GM04503 (cell line): ENCODE measurements at places on chromosomes 1 and 21.

DNA sequence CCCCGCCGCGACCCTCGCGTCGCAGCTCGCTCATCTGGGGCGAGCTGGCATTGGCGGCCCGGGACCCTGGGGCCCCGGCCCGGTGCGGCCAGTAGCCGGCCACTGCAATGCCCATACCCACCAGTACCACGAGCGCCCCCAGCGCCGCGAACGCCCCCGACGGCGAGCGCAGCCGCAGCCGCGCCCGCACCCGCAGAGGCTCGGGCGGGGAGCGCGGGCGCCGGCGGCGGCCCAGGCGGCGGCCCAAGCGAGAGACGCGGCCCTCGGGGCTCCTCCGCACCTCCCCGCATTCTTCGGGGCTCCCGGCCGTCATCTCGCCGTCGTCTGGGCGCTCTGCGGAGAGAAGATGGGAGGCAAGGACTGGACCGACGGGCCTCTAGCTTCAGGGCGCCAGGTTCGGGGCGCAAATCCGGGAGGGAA is 2.2 kb downstream of the TMEM200B start:
- DNase-seq = no peak

DNA sequence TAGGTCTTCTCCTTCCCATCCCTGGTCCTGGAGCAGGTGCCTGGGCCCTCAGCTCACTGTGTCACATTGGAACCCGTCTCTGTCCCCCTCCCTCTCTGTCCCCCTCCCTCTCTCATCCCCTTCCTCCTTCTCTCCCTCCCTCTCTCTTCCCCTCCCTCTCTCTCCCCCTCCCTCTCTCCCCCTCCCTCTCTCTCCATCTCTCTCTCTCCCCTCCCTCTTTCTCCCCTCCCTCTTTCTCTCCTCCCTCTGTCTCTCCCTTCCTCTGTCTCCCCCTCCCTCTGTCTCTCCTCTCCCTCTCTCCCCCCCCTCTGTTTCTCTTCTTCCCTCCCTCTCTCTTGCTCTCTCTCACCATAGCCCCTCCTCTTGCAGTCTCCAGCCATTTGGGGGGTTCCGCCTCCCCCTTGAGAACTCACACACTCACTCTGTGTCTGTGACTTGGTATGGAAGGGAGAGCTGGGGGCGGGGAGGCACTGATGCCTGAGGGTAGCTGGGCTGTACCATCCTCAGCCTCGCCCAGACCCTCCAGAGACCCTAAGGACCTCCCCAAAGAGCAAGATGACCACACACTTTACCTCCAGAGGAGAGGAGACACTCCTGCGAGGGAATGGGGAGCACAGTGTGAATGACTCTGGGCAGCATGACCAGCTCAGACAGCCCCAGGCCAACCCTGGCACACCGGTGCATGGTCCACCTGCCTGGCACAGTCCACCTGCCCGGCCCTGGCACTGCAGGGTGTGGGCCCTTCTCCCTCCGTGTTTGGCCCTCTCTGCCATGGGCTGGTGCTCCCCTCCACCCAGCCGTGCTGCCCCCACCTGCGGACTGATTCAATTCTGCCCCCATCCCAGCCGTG is 102.8 kb upstream of the ARHGEF16 start:
- DNase-seq = no peak

GRCh38 chr1:154190550-154190949 is 1.4 kb downstream of the TPM3 start:
- no peak for DNase-seq

- no peak for DNase-seq
Observed at GRCh38 chr1:200505257-200505656, 95.4 kb upstream of the ZNF281 start.

DNA sequence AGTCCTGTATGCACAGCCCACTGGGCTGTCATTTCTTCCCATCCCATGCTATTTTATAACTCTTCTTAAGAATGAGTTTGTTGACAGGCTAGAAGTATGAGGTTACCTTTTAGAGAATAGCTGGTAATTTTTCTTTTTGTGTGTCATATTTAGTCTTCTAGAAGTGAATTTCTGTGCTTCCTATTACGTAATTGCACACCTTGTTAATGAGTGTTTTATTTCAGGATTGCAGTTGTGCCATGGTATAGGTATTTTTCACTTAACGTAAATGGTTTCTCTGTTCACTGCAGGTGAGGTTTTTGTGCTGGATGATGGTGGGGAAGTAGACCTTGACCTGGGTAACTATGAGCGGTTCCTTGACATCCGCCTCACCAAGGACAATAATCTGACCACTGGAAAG is 5.0 kb downstream of the CTPS1 start:
- no peak for DNase-seq

DNA sequence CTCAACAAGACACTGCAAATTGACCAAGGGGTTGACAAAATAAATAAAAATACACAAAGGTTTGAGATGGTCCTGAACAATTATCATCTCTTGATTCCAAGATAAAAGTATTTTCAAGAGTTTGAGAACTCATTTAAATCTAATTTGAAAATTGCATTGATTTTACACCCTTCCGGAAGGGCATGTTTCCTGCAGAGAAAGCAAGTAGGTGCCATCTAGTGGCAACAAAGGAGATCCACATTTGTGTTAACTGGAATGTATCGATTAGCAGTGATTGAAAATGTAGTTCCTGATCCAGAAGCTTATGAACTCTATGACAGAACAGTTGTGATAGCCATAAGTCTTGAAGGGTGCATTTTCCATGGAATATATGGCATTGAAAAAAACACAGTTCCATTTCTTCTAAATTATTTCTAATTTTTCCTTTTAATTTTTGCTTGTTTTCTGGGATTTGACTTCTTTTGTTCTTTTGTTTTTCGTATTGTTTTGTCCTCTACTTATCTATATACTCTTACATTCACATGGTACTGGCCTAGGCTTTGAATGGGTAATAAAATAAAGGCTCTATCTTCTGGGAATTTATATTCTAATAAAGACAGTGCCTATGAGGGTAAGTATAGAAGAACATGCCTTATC is 143.7 kb downstream of the DNM3 start:
- no peak for DNase-seq

DNA sequence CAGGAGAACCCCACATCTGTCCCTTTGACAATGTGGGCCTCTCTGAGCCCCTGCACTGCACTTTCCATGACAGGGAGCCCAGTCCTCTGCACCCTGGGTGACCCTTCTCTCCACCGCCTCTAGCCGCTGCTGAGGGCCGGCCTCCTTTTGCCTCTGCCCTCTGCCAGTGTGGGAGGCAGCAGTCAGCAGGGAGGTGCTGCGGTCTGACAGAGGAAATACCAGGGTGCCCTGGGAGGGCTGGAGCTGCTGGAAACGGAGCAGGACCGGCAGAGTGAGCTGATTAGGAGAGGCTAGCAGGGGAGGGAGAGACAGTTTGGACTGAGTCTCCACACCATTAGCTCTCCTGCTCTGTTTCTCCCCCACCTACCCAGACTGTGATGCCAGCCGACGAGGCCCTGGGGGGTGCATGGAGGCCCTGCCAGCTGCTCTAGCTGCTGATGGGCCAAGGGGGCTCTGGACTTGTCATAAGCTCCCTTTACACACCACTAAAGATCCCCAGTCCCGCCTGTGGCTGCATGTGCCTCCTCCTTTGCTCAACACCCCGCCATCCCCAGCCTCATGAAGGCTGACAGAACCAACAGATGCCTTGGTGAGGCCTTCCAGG is 171.1 kb upstream of the KLHDC7A start:
- no peak for DNase-seq

GRCh38 chr1:70090141-70090540 is 115.2 kb downstream of the LRRC40 start:
- DNase-seq = no peak

DNA sequence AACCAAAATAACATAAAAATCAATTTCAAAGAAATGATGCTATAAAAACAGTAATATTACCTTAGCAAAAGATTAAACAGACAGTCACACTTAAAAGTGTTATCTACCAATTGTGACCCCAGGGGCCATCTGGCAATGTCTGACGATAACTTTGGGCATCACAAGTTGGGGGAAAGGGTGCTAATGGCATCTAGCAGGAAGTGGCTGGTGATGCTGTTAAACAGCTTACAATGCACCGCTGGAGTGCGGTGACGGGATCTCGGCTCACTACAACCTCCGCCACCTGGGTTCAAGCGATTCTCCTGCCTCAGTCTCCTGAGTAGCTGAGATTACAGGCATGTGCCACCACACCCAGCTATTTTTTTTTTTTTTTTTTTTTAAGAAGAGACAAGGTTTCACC is 27.6 kb downstream of the NUP133 start:
- no peak for DNase-seq

DNA sequence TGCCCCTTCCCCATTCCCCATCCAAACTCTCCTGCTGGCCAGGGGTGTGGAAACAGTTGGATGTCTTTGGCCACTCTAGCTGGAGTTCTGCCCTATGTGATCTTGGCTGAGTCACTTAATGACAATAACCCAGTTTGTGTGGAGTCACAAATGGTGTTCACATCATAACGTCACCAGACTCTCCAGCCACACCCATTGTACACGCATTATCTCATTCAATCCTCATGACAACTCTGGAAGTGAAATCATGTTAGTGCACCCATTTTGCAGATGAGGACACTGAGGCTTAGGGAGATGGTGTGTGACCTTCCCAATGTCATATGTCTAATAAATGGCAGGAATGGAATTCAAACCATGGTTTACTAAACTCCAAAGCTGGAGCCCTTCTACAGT is 1.2 kb upstream of the CDA start:
- DNase-seq = no peak

GRCh38 chr1:243507001-243507671 is 251.3 kb downstream of the SDCCAG8 start:
- DNase-seq = no peak

DNA sequence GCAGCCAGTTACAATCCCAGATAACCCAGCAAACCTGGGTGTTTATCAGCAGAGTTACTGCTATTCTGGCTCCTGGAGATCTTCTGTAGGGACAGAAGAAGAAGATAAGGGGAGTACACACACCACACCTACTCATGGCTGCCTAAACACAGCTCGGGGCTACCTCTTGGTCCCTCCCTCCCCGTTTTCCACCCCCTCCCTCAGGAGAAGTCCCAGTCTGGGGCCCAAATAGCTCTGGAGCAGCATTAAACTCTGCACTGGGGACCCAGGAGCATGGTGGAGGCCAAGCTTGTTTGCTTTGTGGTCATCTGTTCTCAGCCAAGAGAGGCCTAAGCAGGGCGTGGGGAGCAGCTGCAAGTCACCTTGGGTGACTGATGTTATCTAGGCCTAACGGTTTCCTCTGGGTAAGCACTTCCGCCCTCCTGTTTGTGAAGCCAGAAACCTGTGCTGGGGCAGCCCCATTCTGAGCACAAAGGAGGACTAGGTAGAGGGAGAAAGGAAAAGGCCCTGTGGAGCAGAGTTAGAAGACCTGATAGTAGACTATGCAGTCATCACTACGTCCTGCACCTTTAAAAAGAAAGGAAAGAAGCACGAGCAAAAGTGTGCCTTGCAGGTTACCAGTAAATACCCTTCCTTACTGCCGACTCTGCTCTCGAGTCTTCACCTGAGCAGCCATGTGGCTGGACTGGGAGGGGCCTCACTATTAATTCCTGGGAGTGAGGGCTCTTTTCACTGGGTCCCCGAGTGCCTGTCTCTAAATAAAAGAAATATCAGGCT is 2.0 kb upstream of the RCSD1 start:
- DNase-seq = no peak

- no peak for DNase-seq
Observed at GRCh38 chr21:38268864-38269575, 12.2 kb downstream of the KCNJ15 start.

- DNase-seq = peak; percentile 39
Observed at GRCh38 chr1:29569971-29570634, 333.8 kb downstream of the PTPRU start.

DNA sequence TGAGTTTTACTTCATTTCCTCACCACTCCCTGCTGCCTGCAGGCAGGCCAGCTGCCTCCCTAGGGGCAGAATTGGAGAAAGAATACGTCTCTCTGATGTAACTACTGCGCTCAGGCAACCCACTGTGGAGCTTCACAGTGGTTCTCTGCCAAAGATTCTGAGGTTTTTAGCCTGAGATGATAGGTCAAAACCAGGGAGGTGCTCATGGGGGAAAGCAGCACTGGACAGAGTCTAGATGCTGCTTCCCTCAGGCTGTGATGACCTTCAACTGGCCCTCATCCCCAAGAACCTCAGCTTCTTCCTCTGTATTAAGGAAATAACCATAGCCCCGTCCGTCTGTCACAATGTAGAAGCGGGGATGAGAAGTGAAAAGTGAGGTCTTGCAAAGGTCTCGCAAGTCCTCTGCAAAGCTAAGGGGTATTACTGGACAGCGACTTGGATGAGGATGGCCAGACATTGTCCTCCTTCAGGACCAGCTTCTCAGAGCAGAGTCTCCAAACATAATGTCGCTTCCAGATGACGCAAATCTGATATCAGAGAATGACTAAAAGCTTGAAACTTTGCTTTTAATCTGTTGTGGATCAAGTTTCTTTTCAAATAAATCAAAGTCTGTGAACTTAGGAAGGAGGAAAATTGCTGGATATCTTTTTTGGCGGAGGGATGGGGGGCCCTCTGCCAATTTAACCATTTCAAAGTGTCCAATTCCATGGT is 65.9 kb upstream of the ATP5PO start:
- no peak for DNase-seq

GRCh38 chr1:168621356-168621755 is 45.0 kb downstream of the XCL1 start:
- DNase-seq = peak; percentile 21

- DNase-seq = peak; percentile 91
Observed at GRCh38 chr1:155227261-155228095, 19.0 kb downstream of the MTX1 start.

DNA sequence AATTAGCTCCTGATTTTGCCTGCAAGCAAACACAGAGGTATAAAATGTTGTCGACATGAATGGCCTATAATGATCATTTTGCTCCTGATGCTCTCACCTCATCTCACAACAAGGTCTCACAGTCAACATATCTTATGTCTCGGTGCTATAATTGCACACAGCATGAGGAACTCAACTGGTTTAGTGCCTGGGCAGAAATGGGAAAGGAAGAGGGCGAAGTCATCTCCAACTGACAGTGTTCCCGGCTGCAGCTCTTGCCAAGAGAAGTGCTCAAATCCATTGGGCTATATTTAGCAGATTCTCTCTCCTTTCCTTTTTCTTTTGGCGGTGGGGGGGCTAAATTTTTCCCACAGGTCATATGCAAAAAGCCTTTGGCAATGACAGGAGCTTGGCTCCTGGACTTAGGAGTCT is 53.0 kb downstream of the SLC45A1 start:
- no peak for DNase-seq

DNA sequence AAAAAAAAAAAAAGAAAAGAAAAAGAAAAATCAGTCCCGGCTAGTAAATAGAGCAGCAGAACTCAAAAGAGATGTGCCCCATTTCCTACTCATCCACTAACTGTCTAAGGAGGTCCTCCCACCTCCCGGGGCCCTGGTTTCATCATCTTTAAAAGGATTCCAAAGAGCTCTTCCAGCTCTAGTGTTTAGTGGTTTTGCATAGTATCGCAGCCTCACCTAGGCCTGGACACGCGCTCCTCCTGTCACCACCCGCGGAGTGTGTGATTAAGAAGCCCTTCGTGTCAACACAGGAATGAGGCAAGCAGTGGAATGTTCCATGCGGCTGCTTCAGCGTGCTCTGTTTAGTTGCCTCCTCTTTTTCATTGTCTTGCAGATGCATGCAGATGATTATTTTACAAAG is 49.0 kb downstream of the LBR start:
- DNase-seq = peak; percentile 63

- DNase-seq = no peak
Observed at GRCh38 chr1:62185677-62186076, 9.0 kb upstream of the L1TD1 start.
